ENCODE measurements at places on chromosomes 3 and 15.

GRCh38 chr3:106826791-106827311, 550.4 kb upstream of the CCDC54 start:
- DNase-seq = no peak

DNA sequence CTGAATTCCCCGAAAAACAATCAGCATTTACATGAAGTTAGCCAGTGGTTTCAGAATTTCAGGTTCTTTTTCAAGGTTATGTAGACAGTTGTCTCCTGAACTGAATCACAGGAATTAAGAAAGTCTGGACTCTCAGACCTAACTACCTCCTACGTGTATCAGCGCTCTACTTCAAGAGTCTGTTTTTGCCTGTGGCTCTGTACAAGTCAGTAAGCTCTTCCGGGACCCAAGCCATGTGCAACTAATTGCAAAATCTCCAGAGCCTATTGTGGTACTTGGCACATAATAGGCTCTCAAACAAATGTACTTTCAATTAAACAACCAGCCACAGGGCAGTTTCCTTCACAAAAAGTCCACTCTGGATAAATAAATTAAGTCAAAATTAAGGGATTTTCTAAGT, 414.2 kb downstream of the PDCD6IP start:
- no peak for DNase-seq

- DNase-seq = no peak
Measured at GRCh38 chr3:179149406-179149867, 1.3 kb downstream of the PIK3CA start.

- DNase-seq = no peak
Measured at GRCh38 chr3:52292247-52293065, 4.8 kb downstream of the GLYCTK start.

GRCh38 chr3:8658306-8659212, 14.0 kb upstream of the SSUH2 start:
- no peak for DNase-seq

- no peak for DNase-seq
Measured at GRCh38 chr15:28995705-28996104, 109.9 kb downstream of the APBA2 start.

DNA sequence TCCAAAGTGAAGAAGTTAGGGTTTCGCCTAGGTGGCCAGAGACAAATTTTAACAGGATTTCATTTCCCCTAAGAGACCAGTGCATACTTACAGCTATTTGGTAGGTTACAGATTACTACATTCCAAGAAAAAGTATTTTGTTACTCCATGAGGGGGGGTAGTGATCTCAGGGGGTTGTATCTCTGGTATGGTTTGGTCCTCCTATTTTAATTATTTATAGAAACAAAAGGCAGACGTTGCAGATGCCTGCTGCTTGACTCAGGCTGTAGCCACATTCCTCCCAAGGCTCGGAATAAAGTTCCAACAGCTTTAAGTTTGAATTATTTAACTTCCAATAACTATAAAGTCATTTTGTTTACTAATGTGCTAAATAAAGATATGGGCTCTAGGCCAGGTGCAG, 1.3 kb upstream of the TRIM59 start:
- no peak for DNase-seq

GRCh38 chr3:71541313-71541712, 42.2 kb downstream of the FOXP1 start:
- no peak for DNase-seq

DNA sequence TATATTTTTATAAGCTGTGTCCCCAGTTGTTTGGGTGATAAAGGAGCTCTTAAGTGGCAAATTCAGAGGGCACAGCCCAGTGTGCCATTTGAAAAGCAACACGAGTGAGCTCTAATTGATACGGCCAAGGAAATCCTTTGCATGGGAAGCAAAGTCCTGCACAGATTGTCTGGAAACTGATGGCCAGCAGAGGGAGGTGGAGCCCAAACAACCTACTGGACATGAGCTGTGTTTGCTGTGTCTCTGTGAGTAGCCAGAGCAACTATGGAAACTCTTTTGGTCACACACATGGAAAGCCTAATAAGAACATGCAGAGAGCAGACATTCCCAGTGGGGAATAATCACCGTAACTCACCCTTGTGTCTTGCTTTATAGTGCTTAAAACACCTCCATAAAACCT, 24.4 kb downstream of the ONECUT1 start:
- no peak for DNase-seq

DNA sequence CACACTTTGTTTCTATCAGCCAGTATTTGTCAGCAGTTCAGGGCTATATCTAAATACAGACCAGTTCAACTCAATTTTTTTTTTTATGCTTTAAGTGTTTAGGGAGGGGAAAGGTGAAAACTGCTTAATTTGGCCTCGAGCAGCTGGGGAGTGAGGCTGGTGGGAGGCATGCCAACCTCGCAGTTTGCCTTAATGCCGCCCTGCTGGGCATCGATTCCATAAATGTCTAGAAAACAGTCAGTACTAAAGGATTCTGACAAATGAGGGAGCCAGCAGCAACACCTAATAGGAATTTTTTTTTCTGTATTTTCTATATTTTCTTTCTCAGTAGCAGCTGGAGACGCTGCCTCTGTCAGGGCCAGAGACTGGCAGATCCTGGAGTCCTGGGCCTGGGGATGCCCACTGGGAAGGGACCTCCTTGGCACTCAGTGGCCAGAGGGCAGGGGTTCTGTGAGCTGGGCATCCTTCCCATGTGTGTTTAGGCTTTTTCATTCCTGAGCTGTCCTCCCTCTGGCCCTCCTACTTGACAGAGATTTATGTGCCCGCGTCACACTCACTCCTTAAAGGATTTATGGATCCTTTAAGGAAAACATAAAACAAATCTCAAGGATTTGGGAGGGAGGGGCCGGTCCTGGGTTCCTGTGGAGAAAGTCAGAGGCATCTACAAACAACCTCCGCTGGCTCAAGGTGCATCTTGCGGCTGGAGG, 117.8 kb downstream of the WNT5A start:
- no peak for DNase-seq

DNA sequence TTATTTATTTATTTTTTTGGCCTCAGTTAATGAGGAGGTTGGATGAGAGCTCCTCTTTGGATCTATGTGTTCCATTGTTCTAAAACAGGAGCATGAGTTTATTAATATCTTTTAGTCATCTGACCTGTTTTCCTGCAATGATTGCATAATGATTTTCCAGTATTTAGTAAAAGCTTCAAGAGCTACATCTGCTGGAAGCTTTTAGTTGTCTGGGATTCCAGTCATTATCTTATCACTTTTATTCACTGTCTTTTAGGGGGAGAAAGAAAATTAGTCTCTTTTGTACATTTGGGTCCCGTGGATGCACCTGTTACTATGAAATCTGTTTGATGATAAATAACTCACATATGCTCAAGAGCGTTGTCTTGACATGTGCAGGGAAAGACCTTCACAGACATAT, 1270.0 kb downstream of the ROBO1 start:
- no peak for DNase-seq

GRCh38 chr3:29261119-29261518, 19.8 kb upstream of the RBMS3 start:
- no peak for DNase-seq

- peak; percentile 5 for DNase-seq
Measured at GRCh38 chr3:129490273-129490675, 38.2 kb upstream of the RHO start.

- DNase-seq = no peak
Measured at GRCh38 chr3:114333180-114333922, 39.5 kb downstream of the TIGIT start.

DNA sequence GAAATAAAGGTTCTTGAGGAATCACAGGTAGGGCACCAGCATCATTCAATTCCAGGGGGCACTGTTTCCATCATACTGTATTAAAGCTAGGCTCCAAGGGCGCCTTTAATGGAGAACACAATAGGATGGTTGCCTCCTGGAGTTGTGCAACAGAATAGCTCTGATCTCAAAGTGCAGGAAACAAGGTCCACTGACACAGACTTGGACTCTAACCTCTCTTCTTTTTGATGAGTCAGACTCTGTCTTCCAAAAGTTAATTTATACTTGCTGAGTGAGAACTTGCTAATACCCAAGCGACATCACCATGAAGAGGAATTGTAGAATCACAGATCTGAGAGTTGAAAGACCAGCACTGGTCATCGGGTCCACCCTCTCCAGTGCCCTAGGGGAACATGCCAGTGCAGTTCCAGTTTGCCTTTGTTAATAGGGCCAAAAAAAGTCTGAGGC, 94.4 kb upstream of the PHLDB2 start:
- no peak for DNase-seq

DNA sequence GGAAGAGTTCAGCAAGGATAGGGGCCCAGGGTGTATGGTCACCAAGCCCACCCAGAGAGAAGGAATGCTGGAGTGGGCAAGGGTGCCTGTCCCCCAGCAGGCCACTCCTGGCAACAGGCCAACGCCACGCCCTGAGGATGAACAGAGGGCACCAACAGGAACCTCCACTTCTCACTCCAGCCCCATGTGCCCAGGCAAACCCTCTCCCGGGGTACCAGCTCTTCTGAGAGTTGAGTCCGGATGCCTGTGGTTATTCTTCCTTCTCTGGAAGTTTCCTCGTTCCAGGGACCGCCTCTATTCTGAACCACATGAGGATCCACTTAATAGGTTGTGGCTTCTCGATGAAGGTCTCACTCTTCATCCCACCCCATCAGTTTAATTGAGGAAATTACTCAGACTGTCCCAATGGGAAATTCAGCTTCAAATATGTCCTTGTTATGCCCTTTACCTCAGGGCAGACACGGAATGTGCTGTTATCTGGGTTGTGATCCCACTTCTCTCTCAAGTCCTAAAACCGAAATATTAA, 114.3 kb downstream of the LIPC start:
- no peak for DNase-seq

- no peak for DNase-seq
Measured at GRCh38 chr15:64152507-64153387, 1.2 kb downstream of the SNX22 start.

- DNase-seq = no peak
Measured at GRCh38 chr15:61640756-61641155, 411.7 kb upstream of the RORA start.

DNA sequence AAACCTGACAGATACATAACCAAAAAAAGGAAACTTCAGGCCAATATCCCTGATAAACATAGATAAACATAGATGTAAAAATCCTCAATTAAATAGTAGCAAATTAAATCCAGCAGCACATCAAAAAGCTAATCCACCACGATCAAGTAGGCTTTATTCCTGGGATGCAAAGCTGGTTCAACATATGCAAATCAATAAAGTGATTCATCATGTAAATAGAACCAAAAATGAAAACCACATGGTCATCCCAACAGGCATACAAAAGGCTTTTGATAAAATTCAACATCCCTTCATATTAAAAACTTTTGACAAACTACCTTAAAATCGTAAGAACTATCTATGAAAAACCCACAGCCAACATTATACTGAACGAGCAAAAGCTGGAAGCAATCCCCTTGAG, 882.2 kb downstream of the NTRK3 start:
- no peak for DNase-seq

- DNase-seq = no peak
Measured at GRCh38 chr3:64265646-64266045, 40.4 kb upstream of the PRICKLE2 start.

GRCh38 chr3:104040896-104041295, 1325.8 kb upstream of the ALCAM start:
- DNase-seq = no peak

DNA sequence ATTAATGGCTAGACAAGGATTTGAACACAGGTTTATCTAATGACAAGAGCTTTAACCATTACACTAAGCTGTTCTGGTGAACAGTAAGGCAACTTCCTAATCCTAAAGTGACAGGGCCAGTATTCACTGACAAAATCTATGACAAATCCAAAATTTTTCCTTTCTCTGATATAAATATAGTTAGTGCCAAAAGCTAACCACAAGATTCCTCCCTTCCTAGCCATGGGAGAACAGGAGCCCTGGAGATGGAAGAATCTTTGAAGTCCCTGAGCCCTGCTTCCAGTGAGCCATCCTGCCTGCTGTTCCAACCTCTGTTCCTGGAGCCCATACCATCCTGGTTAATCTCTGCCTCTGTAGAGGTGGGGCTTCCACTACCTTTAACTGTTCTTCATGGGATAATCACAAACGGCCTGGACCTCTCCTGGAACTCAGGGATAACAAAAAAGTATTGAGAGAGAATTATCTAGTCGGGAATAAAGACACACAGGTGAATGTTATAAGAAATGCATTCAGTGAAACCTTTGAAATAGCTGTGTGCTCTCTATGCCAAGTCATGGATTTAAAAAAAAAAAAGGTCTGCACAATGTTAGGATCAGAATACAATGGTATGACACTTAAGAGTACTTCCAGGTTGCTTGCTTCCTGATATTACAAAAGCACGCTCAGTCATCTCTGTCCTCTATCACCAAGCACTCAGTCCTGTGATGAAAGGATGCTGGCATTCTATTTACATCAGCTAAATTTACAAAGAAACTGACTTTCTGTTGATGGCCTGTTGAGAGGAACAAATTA, 235.8 kb downstream of the SUCLG2 start:
- DNase-seq = no peak

DNA sequence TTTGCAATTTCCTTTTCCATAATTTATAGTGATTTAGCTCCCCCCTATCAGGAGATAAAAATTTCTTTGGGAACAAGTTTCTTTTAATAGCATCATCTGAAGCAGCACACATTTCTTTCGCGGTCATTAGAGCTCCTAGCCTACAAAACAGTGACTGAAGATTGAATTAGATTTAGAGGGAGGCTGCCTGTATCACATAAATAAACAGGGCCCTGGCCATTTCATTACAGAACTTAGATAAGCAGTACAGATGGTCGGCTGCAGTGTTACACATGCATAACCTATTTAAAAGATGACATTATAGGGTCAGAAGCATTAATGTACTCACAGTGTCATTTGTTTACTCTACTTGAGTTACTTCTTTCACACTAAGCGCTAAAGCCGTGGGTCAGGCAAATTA, 81.4 kb upstream of the SLC25A26 start:
- DNase-seq = no peak

GRCh38 chr3:142319094-142319493, 93.7 kb upstream of the GK5 start:
- no peak for DNase-seq

DNA sequence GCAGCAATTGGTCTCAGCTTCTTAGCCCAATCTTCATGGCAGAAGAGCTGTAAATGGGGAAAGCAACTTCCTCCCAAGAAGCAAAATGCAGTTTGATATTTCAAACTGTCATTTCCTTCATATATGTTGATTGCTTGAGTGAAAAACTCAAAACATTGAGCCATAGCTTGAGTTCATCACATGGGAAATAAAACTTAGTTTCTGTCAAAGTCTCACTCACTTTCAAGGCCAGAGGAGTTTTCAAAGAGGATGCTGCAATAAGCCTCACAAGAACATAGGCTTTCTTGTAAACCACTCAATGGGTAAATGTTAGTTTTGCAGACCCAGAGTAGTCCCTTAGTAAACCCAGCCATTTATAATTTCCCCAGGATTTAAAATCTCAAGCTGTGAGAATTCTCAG, 29.1 kb upstream of the SUCLG2 start:
- no peak for DNase-seq

GRCh38 chr15:74243431-74243830, 7.3 kb downstream of the CCDC33 start:
- no peak for DNase-seq

DNA sequence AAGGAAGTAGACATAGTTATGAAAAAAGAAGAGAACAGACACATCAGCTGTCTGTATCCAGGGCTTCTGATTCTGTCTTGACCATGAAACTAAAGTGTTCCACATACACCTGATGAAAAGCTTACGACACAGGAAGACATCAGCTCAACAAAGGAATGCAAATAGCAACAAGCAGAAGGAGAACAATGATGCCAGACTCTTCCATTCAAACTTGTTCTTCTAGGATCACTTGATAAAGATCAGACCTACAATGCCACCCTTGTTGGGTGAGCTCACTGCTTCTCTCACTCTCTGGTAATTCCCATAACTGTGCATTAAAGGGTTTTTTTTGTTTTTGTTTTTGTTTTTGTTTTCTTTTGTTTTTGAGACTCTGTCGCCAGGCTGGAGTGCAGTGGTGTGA, 49.7 kb downstream of the GATM start:
- DNase-seq = no peak

Data from stimulated activated CD4-positive, alpha-beta T cell treated with anti-CD3 and anti-CD28 coated beads, Interleukin-1b, Interleukin-23, amount 100 ng/mL, for 1 hour (primary cell).